Activated naive CD4-positive, alpha-beta T cell treated with Interleukin-2 at 50 U/mL for 16 hours (primary cell): ENCODE measurements at places on chromosomes 5 and 9.

DNA sequence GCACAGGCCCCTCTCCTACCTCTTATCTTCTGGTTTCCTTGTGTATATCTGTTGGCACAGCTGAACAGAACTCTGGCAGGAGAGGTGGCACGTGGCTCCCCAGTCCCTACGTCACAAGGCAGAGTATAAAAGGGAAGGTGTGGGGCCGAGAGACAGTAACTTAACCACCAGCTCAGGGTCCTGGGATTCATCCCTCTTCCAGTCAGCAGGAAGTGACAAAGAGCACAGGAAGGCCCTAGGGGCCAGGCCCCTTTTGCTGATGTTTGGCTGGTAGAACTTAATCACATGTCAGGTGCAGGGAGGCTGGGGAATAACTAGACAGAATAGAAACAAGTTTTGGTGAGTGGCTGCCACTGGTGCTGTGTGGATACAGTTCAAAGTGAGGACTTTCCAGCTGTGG, 4.5 kb upstream of the ICE1 start:
- no peak for DNase-seq

- no peak for DNase-seq
Observed at GRCh38 chr5:141940695-141941271, 17.1 kb downstream of the DELE1 start.

- no peak for DNase-seq
Observed at GRCh38 chr5:11609570-11610303, 294.5 kb downstream of the CTNND2 start.

- DNase-seq: no peak
Observed at GRCh38 chr9:675697-676370, 165.7 kb upstream of the DMRT1 start.

DNA sequence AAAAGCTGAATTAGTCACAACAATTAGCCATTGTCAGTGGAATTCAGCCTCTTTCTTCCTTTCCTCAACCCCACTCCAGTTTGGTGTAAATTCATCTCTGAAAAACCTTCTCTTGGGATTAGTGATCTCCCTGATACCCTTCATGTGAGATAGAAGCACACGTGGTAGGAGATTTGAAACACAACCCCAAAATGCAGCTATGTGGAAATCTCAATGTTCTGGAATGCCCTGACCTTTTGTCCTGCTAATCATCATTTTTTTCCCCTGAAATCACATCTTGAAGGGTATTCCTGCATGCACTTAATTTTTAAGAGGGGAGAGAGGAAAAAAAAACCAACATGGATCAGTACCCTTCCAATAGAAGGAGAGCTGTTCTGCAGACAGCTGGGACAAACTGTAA, 612.6 kb downstream of the EBF1 start:
- DNase-seq: no peak

- DNase-seq: no peak
Observed at GRCh38 chr5:22757776-22758175, 95.4 kb downstream of the CDH12 start.

DNA sequence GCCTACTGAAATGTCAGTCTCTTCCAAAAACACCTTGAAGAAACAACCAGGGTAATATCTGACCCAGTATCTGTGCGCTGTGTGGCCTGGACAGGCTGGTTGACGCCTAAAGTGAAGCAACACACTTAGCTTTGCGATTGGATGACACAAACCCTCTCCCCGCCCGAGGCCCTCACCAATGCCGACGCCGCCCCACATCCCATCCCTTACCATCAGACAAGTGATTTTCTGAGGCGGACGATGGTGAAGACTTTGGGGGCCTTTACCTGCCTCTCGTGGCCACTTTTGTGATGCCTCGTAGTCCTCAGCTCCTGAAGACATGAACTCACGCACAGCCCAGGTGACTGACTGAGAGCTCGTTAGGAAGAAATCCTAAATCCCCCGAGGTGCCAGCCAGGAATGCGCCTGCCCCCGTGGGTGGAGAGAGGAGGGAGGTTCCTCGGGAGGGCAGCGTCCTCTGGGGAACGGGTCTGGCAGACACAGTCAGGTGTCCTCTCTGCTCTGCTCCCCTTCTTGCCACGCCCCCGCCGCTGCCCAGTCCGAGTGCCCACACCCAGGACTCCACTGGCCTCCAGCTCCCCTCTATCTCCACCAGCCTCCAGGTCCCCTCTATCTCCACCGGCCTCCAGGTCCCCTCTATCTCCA, 31.0 kb upstream of the RXRA start:
- no peak for DNase-seq

DNA sequence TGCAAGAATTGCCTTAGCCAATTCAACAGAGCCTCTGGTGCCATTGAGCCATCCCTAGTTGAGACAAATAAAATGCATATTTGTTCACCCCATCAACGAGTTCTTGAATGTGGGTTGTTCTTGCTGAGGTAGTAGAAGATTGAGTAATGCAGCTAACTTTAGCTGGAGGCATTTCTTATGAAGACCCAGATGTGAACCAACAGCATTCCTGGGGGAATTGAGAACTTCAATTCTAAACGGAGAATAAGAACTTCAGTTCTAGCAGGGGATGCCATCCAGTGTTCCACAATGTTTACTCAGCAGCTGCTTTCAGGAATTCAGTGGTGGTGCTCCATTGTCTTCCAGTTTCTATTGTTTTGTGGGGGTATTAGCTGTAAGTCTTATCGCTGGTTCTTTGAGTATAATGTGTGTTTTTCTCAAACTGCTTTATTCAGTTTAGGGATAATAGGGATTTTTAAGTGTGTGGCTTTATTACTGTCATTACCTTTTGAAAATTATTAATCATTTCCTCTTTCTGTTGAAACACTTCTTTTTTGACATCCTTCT, 1968.2 kb upstream of the NUDT12 start:
- DNase-seq: no peak

DNA sequence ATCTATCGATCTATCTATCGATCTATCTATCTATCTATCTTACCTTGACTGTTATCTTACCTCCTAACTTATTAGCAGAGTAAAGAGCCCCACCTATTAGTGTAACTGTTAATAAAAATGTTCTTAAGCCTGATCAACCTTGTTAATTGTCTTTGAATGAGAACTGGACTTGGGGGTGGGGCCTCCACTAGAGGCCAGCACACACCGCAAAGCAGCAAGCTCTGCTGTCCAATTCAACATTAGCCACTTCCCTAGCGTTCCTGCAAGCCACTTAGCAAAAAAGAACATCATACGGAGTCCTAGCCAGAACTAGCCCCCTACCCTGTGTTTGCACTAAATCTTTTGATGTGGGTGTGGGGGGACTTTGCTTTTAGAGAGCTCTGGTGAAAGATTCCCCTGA, 515.8 kb downstream of the KDM4C start:
- no peak for DNase-seq

- no peak for DNase-seq
Observed at GRCh38 chr5:55480781-55481180, 54.0 kb downstream of the PLPP1 start.

- no peak for DNase-seq
Observed at GRCh38 chr5:171581781-171582180, 162.3 kb downstream of the FGF18 start.
